ENCODE measurements at places on chromosomes 5 and 9. TPM values are rescaled to one million over a fixed set of nuclear protein-coding genes. Genes with fewer than 3 reads are reported as not detected.
A peak's percentile ranks its signal among the peaks of the same experiment; 100 is the strongest.

Gene HSPB3
- 2.4 TPM for total RNA-seq

DNA sequence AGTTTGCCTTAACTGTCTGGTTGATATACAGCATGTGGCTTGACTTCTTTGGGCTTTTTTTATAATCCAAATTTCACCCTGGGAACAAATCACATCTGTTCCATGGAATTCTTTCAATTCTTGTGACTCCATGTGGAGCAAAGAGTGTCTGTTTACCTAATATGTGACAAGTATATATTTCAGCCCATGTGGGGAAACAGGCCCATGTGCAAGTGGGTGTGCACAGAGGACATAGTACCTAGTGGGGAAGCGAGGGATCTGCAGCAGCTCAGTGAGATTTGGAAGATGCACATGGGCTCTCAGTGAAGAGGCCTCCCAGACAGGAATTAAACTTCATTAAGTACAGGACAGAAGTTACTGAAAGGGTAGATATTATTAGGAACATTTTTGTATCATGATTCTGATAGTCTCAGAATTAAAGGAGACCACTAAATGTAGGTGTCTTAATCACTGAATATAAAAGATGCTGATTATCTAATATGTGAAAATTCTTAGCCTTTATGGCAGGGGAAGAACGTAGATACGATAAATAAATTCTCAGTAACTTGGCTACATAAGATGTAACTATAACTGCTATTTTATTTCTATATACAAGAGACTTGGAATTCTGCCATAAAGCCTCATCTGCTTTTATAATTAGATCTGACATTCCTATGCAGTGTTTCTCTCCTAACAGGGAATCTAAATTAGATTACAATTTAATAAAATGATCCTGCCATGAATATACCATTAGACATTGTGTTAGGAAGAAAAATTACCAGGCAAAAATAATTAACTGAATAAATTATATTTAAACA, 181.2 kb downstream of the SLC12A2 start:
- H3K36me3 ChIP-seq = no peaks in the 10 kb centered on the region
- DNase-seq = no peak
- H3K27ac ChIP-seq = no peak overlapping the region
- H3K27me3 ChIP-seq = no peaks in the 10 kb centered on the region
- no peak overlapping the region for H3K4me3 ChIP-seq
- H3K4me1 ChIP-seq = no peaks in the 10 kb centered on the region

DNA sequence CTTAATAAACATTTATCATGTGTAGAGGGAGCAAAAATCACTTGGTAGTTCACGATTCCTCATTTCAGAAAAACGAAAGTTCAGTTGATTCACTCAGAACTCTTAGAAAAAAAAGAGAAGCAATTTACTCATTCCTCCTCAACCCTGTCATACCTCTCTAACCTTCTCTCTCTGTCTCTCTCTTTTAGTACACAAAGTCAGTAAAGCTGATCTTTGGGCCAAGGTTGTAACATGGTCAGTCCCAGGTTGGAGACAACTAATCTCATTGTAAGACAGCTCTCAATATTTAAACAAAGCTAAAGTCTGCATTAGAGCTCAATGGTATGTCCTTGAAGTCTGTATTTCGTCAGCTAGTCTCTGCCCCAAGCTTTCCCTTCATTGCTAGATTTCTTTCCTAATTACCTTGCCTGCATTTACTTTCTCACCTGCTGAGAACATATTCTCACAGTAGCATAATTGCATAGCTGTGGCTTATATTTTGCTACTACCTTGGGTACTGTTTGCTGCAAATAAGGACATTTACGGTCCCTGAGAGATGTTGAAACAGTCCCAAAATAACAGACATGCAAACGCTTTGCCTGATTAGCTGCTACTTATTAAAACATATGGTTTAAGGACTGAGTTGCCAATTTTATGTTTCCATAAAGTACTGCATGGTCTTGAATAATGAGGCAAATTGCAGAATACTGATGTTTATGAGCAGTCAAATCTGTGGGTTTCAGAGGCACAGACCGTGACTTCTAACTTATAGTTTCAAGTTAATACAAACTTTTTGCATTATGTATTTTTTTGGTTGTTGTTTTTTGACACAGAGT, 138.3 kb downstream of the GPBP1 start:
- no peak for DNase-seq
- H3K27me3 ChIP-seq = no peaks in the 10 kb centered on the region
- H3K36me3 ChIP-seq = no peaks in the 10 kb centered on the region
- H3K4me3 ChIP-seq = no peak overlapping the region
- peaks cover 7% of the 10 kb centered on the region for H3K4me1 ChIP-seq

GRCh38 chr5:72378639-72379289, 58.6 kb downstream of the PTCD2 start:
- no peaks in the 10 kb centered on the region for H3K36me3 ChIP-seq
- peaks cover 44% of the 10 kb centered on the region for H3K4me1 ChIP-seq
- no peak overlapping the region for H3K4me3 ChIP-seq
- H3K27ac ChIP-seq = peak overlapping the region; percentile 15

GRCh38 chr9:100474082-100474923, 1.4 kb downstream of the TMEFF1 start:
- DNase-seq = no peak
- H3K4me3 ChIP-seq = peak overlapping the region; percentile 53
- no peaks in the 10 kb centered on the region for H3K36me3 ChIP-seq
- H3K27me3 ChIP-seq = no peaks in the 10 kb centered on the region
- H3K4me1 ChIP-seq = peaks cover 7% of the 10 kb centered on the region

GRCh38 chr9:7879551-7880245, 80.1 kb upstream of the DMAC1 start:
- H3K27me3 ChIP-seq = no peaks in the 10 kb centered on the region
- H3K4me1 ChIP-seq = no peaks in the 10 kb centered on the region
- no peak overlapping the region for H3K27ac ChIP-seq
- H3K4me3 ChIP-seq = no peak overlapping the region
- DNase-seq = no peak

GRCh38 chr5:40682154-40683017, 2.7 kb downstream of the PTGER4 start:
- no peak for DNase-seq
- peak overlapping the region; percentile 88 for H3K4me3 ChIP-seq

DNA sequence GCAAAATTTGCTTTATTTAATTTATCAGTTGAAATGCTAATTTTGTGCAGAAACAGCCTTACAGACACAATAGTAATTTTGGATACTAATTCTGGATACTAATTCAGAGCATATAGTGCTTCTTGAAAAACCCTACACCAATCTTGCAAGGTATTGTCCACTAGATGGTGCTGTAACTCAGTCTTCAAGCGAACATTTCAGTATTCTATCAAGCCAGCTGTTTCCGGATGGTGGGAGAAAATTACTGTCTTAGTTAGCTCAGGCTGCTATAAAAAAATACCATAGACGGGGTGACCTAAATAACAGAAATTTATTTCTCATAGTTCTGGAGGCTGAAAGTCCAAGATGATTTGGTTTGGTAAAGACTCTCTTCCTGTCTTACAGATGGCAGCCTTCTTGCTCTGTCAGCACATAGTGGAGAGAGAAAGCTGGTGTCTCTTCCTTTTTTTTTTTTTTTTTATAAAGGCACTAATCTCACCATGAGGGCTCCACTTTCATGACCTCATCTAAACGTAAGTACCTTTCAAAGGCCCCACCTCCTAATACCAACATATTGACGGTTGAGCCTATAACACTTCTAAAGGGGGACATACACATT, 1306.5 kb upstream of the CDH9 start:
- H3K4me1 ChIP-seq = no peaks in the 10 kb centered on the region
- no peak for DNase-seq
- H3K36me3 ChIP-seq = no peaks in the 10 kb centered on the region

Gene TAF11L14
- not detected for total RNA-seq

- no peak for DNase-seq
- no peaks in the 10 kb centered on the region for H3K36me3 ChIP-seq
- no peak overlapping the region for H3K27ac ChIP-seq
- H3K27me3 ChIP-seq = no peaks in the 10 kb centered on the region
- H3K4me1 ChIP-seq = no peaks in the 10 kb centered on the region
Measured at GRCh38 chr9:33177639-33178038, 10.5 kb upstream of the B4GALT1 start.

GRCh38 chr5:65172486-65173129, 309.1 kb downstream of the ADAMTS6 start:
- no peak overlapping the region for H3K27ac ChIP-seq
- H3K4me1 ChIP-seq = no peaks in the 10 kb centered on the region
- no peak overlapping the region for H3K4me3 ChIP-seq
- no peaks in the 10 kb centered on the region for H3K27me3 ChIP-seq
- H3K36me3 ChIP-seq = no peaks in the 10 kb centered on the region
